Amygdala (tissue), 56 donors: ENCODE measurements at places on chromosomes 5 and 9.
A peak's percentile ranks its signal among the peaks of the same experiment; 100 is the strongest.

- no peak for DNase-seq
Observed at GRCh38 chr5:124721229-124721735, 25.2 kb downstream of the ZNF608 start.

- DNase-seq: no peak
Observed at GRCh38 chr5:36066001-36066539, 612 bp downstream of the UGT3A2 start.

DNA sequence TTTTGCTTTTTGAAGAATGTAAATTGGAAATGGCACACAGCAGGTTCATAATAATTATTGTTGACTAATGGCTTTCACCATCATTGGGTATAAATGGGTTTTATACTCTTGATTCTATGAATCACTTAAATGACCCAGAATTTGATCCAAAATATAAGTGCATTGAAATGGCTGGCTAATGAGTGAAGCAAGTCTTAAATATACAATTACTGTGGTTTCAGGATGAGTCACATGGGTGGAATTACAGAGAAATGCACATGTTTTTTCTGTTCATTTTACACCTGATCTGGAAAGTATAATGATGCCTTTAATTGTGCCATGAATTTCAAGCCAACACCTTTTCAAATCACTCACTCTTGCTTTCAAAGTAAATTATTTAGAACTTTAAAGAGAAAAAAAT is 380.8 kb upstream of the CD180 start:
- no peak for DNase-seq

- DNase-seq: no peak
Observed at GRCh38 chr5:128826275-128826674, 139.0 kb upstream of the SLC27A6 start.

DNA sequence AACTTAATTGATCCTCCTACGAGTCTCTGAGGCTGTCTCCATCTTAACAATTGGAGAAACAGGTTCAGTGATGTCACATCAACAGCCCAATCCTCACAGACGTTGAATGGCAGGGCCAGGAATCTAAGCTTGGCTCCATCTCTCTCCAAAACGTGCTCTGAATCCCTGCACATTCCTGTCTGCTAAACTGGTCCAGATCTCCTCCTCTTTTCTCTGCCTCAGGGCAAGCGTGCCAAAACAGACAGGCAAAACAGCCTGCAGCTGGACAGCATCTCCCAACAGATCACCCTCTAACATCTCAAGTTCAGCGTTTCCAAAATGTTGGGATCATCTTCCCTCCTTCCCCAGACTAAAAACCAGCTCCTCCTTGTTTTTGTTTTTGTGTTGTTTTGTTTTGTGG is 6.6 kb downstream of the FBP1 start:
- DNase-seq: no peak

DNA sequence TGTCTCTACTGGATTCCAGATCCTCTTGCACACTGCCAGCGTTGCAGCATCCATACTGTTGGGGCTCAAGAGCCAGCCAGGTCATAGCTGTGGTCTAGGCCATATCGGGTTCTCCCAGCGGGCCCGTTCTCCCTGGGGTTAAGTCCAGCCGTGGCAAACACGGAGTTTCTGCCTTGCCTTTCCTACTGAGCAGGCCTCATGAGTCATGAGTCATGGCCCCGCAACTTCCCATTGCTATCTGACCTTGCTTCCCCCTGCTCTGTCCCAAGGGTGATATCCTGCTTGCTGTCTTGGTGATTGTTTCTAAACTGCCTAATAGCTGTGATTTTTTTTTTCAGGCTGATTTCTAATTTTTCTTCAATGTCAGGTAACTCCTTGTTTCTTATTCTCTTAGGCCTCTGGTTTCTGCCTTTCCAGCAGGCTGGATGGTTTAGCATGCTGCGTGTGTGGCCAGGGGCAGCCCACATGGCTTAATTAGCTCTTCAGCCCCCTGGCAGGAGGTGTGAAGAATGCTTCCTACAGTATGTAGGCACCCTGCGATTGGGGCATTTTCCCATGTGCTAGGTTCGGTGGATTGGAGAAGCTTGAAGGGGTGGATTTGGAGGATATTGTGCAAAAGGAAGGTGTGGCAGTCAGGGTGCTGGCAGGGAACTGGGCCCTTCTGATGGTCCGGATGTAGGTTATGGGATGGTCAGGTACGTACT is 18.7 kb downstream of the DAPK1 start:
- DNase-seq: no peak

GRCh38 chr9:4375424-4376200 is 75.7 kb upstream of the GLIS3 start:
- no peak for DNase-seq

DNA sequence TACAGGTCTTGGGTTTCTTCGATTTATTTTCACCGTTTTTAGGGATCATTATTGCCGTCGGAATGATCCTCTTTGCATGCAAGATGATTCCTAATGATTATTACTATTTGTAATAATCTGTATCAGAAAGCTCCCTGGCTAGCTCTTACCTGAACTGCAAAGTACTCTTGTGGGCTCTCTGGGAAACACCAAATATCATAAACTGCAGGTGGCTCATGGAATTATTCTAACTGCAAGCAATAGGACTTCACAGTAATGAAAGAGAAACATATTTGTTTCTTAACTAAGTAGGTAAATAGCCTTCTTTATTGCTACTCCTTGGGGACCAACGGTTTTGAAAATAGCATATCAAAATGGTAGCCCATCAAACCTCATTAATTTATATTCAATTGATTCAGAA is 219.4 kb downstream of the NFIB start:
- DNase-seq: no peak

DNA sequence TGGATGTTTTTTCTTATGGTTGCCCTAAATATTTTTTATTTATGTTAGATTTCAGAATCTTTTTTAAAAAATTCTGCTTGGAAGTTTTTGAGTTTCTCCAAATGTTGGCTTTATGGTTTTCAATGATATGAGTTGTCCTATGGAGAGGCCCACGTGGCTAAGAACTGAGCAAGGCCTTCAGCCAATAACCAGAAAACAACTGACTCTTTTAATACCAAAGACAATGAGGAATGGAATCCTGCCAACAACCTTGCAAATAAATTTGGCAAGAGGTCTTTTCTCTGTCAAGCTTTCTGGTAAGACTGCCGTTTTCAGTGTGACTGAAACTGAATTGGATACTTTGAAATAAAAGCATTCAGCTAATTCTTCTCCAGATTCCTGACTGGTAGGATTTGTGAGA is 1740.1 kb upstream of the WWC1 start:
- no peak for DNase-seq

DNA sequence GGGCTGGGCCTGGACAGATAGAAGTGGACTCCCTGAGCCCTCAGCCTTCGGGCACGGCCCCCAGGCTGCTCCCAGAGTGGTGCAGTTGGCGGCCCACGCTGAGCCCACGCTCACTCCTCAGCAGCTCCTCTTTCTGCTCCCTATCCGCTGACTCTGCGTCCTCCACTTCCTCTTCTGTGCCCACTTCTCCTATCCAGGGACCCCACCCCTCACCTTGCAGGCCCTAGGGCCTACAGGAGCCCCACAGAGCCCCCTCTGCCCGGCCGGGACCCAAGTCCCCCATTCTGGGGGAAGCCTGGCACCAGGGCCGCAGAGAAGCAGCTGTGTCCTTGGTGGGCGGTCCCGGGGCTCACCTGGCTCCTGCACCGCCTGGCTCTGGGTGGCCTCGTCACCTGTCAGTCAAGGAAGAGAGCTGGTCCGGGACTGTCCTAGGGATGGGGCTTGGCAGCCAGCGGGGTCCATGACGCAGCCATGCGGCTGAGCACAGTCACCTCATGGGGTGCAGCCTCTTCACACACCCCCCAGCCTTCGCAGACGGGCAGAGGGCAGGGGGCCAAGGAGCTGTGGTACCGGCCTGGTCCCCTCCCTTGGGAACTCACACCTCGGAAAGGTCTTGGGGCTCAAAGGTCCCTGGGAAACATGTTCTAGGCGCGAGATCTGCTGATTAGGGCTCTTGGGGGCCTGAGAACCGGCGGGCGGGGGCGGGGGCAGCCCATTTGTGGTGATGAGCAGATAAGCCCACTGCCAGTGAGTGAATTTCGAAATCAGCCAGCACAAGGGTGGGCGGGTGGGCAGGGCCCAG is 5.4 kb upstream of the NRARP start:
- DNase-seq: no peak

DNA sequence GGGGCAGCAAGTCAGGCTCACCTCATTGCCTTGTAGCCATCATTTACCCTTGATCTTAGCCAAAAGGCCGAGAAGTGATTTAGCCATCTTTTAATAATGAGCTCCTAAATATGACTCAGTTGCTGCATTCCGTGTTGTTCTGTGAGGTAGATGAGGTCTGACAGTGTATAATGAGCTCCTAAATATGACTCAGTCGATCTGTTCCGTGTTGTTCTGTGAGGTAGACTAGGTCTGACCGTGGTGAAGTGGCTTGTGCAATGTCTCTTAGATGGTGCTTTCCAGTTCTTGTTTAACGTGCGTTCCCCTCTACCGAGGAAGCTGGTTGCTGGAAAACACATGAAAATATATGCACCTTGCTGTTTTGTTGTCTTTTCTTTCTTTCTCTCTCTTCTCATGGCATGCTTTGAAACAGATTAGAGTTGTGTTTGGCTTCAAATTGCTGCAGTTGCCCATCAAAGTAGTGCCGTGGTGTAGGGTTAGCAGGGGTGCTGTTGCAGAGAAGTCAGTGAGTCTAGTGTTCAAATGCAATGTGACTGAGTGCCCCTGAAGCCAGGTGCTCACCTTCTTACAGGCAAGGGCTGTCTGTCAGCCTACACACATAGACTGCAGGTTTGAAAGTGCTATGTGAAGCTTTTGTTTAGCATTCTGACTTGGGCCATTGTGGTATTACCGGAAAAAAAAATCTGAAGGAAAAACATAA is 118.6 kb downstream of the KDM4C start:
- no peak for DNase-seq

DNA sequence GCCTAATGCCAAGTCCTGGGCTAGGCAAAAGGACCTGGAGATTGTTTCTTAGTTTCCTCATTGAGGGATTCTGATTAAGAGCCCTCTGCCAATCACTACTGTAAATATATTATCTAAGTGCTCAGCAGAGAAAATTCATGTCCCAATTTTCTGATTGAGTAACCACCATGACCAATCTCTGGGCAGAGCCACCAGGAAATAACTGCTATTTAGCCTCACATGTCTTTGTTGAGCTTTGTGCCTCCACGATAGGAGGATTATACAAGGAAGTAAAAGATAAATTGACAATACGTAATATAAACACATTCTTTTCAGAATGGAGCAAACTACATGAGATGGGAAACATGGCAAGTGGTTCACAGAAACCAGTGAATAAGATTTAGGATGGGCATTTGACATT is 396.1 kb upstream of the PAPPA start:
- DNase-seq: no peak

GRCh38 chr9:96686638-96687335 is 31.7 kb upstream of the PRXL2C start:
- peak; percentile 26 for DNase-seq

GRCh38 chr9:123225374-123225813 is 43.0 kb downstream of the STRBP start:
- no peak for DNase-seq

DNA sequence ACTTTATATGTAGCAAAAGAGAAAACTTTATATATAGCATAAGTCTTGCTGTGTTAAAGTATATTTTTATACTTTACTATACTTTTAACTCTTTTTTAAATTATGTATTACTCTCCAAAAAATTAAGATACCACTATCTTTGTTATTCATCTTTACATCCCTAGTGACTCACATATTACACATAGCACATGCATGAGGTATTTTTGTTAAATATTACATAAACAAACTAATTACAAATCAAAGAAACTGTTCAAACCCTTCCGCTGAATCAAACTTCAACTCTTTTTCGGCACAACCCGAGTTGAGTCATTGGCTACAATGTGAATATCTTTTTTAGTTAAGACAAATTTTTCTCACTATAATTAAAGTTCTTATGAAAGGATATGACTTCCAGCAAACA is 32.1 kb downstream of the NADK2 start:
- DNase-seq: no peak
